Renal pelvis (tissue), 12 donors: ENCODE measurements at places on chromosomes 7 and 10. TPM values are rescaled to one million over a fixed set of nuclear protein-coding genes. Genes with fewer than 3 reads are reported as not detected.

Gene ADRA2A
- polyA plus RNA-seq: 2.7 TPM

Gene ZRANB1
- polyA plus RNA-seq: 29.1 TPM

DNA sequence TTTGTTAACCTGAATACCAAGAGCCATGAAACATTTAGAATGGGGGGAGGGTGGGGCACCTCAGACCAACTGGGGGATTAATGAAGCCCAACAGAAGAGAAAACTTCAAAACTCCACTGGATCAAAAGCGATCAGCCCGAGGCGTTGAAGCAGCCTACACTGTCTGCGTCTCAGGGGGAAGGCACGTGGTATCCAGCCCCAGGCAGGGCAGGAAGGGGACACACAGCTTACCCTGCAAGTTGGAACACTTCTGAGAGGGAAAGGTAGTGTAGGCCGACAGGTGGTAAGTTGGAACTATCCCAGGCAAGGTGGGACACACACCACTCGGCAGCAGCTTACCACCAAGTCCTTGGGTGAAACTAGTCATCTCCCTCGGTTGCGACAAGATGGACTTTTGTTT lies 102.9 kb downstream of the TAX1BP1 start:
- DNase-seq: no peak

DNA sequence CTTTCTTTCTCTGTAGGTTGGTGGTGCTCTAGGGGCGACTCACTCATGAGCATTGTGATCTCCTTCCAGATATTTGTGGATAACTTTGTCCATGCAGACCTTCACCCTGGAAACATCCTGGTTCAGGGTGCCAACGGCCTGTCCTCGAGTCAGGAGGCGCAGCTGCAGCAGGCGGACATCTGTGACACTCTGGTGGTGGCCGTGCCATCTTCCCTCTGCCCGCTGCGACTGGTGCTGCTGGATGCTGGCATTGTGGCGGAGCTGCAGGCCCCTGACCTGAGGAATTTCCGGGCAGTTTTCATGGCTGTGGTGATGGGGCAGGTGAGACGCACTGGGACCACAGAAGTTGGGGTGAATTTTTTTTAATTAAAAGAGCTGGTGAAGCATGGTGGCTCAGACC lies 9.6 kb upstream of the NDUFB2 start:
- no peak for DNase-seq

- DNase-seq: peak; percentile 2
Measured at GRCh38 chr10:57898231-57898630, 369.5 kb downstream of the IPMK start.

DNA sequence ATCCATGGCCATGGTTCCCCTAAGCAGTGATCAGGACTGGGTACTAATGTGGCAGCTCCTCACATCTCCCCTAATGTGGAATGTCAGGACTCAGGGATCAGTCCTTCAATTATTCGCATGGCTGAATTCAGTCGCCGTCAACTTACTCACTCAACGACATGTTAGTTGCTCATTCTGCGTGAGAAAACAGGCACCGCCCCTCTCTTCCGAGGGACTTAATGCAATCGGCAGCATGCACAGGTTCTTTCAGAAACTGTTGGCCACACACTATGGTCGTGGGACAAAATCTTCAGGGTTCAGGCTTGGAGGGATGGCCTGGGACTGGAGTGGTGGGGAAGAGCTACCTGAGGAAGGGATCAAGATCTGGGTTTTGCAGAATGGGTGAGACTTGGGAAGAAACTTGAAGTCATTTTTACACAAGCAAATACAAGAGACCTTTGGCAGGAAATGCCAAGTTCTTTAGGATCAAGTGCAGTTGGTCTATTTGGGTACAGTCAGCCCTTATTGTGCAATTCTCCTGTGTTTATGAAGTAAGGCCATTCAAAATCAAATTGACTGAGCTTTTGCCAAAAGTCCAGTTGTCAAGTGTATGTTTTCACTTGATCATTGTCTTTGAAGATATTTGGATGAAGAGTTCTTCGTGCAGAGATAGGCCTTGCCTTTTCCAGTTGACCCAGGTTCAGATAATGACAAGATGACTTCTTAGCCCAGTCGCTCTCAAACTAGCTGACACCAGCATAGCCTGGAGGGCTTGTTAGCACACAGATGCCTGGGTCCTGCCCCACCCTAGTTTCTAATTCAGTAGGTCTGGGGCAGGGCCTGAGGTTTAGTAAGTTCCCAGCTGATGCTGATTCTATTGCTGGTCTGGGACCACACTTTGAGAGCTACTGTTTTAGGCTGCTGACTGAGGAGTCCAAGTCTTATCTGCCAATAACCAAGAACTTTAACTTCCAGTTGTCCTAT lies 48.5 kb downstream of the LRRC18 start:
- DNase-seq: no peak

- no peak for DNase-seq
Measured at GRCh38 chr10:126398924-126399323, 10.6 kb upstream of the ADAM12 start.

DNA sequence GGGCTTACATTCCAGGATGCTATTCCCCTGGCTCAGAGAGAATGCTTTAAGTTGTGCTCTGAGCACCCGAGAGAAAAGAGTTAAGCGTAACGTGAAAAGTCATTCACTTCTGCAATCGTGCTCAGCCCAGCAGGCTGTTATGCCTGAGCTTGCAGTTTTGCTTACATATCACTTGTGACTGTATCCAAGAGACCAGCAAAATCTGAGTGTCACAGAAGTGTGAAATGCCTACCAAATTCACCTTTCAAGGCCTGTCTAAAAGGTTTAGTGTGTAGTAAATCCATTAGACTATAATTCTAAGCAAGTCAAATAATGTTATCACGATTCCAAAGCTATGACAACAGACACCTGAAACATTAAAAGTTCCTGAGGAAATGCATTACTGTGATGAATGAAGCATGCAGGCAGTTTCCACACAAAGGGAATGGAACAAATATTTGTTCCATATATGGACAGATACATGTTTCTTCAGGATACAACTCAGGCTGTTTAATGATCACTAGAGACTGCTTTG lies 20.1 kb downstream of the ITGB1 start:
- no peak for DNase-seq

DNA sequence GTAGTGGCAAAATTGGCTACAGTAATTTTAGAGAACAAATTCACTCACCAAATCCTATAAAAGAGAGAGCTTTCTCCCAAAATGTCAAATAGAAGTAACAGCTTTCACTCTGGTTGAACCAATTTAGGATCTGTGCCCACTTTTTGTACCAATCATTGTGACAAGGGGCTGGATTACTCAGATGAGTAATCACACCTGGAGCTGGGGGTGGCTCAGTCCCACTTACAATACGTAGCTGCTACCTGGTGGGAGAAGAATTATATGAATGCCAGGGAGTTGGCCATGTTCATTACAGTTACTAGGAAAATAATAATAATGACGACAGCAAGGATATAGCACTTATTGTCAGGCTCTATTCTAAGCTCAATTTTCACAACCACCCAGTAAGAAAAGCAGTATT lies 23.4 kb upstream of the SLC26A3 start:
- DNase-seq: no peak

DNA sequence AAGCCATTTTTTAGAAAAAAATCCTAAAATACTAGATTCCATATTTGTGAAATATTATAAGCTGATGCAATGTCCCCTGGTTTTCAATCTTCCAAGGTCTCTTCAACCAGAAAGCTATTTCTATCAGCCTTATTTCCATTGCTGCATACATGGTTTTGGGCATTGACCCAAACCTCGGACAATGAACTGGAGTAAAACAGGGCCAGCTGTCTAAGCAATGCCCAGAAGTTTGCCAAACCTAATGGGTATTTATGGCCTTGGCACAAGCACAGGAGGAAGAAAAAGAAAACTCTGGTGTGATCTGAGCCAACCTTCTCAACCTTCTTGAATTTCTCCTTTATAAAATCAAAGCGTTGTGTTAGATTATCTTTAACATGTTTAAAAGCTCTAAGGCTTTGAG lies 402.3 kb downstream of the DNAJB9 start:
- DNase-seq: no peak

- DNase-seq: no peak
Measured at GRCh38 chr10:336247-336646, 201.0 kb downstream of the ZMYND11 start.
